Foreskin keratinocyte (primary cell): ENCODE measurements at places on chromosomes 5 and 9. TPM values are rescaled to one million over a fixed set of nuclear protein-coding genes. Genes with fewer than 3 reads are reported as not detected.

BTNL3 gene
- not detected in 2 replicates for total RNA-seq

IGIP gene
- 1.4 and 1.6 TPM in 2 replicates for total RNA-seq

FAM163B gene
- total RNA-seq = not detected in 2 replicates

HSPB3 gene
- total RNA-seq = not detected in 2 replicates

CCL27 gene
- total RNA-seq = 0.49 and 0.95 TPM in 2 replicates

CFAP90 gene
- not detected in 2 replicates for total RNA-seq

DAPK1 gene
- total RNA-seq = 1.2 and 1.9 TPM in 2 replicates

PTGDS gene
- not detected in 2 replicates for total RNA-seq
